Muscle of leg (tissue), 16 donors: ENCODE measurements at places on chromosomes 4 and X. TPM values are rescaled to one million over a fixed set of nuclear protein-coding genes. Genes with fewer than 3 reads are reported as not detected.
A peak's percentile ranks its signal among the peaks of the same experiment; 100 is the strongest.

Gene CABS1
- not detected for total RNA-seq

Gene SPANXA1
- total RNA-seq, result not detected

Gene USP17L26
- total RNA-seq, result not detected

DNA sequence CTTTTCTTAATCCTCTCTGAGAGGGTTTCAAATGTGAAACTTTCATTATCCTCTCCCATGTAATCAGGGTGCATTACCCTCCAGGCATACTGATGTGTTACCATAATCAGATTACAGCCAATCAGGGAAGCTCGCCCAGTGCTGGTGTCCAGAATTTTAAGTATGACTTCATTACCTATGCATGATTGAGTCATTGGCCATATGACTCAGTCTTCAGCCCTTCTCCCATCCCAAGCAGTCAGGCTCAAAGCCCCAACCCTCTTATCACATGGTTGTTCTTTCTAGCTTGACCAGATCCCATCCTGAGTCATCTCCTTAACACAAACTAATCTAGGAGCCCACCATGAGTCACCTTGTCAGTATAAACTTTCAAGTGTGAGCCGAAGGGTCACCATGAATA lies 1668.1 kb upstream of the AGA start:
- DNase-seq, result no peak

DNA sequence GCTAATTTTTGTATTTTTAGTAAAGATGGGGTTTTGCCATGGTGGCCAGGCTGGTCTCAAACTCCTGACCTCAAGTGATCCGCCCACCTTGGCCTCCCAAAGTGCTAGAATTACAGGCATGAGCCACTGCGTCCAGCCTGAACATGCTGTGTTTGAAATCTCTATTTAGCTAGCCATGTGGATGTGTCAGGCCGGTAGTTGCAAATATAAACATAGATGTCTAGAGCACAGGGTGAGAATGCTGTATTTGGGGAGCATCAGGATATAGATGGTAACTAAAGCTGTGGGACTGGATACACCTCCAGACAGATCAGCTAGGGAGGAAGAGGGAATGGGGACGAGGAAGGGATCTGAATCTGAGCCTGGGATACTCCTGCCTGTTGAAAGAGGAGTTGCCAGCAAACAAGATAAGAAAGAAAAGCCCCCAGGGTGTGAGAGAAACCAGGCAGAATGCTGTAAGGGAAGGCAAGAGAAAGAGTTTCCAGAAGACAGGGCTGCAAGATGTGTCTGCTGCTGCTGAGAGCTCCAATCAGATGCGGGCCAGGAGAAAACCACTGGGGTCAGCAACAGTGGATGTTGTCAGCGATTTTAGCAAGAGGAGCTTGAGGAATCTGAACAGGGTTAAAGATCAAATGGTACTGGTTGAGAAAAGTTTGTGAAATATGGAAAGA lies 177.4 kb downstream of the PALLD start:
- DNase-seq, result no peak

GRCh38 chr4:84050015-84050414 lies 449.1 kb downstream of the NKX6-1 start:
- DNase-seq, result peak; percentile 34

DNA sequence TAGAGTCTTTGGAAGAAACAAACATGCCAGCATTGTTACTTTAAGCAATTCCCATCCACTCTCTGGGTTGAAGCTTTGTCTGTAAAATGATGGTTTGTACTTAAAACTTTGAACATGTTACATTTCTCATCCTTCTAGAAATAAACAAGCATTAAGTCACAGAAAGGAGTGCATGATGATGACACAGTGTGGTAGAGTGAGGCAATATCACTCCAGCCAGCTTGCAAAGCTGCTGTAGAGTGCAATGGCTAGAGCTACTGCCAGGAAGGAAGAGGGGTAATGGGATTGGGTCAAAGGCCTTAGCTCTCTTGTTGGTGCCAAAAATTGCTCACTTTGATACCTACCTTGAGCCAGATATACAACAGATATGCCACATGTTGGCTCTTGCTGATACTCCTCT lies 12.3 kb upstream of the ENOX2 start:
- DNase-seq, result no peak

DNA sequence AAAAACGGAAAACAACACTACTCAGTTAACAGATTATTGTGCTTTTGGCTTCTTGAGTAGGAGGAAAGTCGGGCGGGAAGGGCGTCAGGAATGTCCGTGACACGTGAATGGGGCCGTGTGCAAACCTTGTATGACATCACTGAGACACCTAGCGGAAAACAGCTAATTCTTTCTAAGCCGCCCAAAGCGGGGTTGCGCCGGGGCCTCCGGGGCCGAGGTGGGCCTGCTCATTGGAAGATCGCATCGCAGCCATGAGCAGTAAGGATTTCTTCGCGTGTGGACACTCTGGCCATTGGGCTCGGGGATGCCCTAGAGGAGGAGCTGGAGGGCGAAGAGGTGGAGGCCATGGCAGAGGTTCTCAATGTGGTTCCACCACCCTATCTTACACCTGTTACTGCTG lies at the start of gene ZCCHC13:
ZCCHC13 (plus strand) TSS at position 165 of the 400 bp plus-strand sequence; CDS start at position 252, 87 bp downstream.
- no peak for DNase-seq

GRCh38 chr4:175531405-175532091 lies 280.5 kb downstream of the GPM6A start:
- DNase-seq, result no peak

- DNase-seq, result no peak
Observed at GRCh38 chr4:138408758-138409157, 166.6 kb upstream of the SLC7A11 start.

Gene GABRB1
- total RNA-seq, result not detected

DNA sequence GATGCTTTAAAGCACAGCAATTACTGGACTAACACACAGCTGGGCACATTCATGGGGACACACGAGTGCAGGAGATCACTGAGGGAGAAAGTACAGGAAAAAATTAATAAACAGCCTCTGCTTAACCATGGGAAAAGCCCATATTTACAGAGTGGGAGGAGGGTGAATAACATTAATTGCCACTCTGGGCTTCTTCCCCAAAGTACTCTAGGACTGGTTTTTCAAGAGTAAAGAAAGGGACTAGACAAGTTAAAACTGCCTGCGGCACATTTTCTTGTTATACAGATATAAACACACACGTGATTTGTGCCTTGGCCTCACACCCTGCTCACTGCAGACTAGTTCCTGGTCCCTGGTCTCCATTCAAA lies 179.7 kb upstream of the TET2 start:
- DNase-seq, result no peak

GRCh38 chrX:36909676-36910030 lies 98.5 kb upstream of the FAM47C start:
- DNase-seq, result peak; percentile 1

DNA sequence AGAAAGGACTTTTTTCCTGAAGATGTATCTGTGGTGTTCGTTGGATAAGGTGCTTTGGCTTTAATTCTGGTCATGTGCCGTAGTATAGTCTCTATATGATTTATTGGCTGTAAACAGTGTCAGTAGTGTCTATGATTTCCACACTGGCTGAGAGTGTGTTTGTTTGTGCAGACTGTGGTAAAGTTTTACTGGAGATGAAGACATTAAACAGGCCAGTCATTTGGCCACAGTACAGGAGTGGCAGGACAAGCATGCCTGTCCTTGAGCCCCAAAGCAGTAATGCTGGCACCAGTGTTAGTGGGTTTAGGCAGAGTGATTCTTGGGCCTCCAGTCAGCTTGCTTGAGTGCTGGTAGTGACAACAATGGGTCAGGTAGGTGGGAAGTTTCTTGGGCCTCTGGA lies 1023.9 kb upstream of the GRID2 start:
- no peak for DNase-seq

DNA sequence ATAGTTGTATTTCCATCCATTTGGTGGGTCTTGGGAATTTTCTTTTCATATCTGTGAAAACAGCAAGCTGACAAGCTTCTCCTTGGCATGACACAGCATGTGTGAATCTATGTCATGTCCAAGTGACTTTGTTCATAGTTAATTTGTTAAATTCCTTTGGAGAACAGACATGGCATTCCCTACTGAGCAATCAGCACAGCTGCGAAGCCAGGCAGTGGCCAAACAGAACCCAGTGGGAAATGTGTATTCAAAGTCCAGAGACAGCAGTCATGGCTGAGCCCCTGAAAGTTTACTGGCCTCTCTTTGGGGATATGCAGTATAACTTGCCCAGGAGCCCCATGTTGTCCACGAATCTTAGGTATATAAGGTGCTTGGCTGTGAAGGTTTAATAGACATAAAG lies 474.7 kb downstream of the NKX6-1 start:
- peak; percentile 27 for DNase-seq
